ENCODE measurements at places on chromosomes 11 and 22.

- H3K4me1 ChIP-seq, result peaks cover 2% of the 10 kb centered on the region
- H3K27ac ChIP-seq, result no peak overlapping the region
- no peaks in the 10 kb centered on the region for H3K36me3 ChIP-seq
- no peak overlapping the region for H3K4me3 ChIP-seq
- no peak for DNase-seq
- no peaks in the 10 kb centered on the region for H3K27me3 ChIP-seq
Measured at GRCh38 chr11:117478926-117479325, 151.3 kb downstream of the CEP164 start.

GRCh38 chr11:68282141-68282860 is 10.5 kb upstream of the C11orf24 start:
- no peaks in the 10 kb centered on the region for H3K27me3 ChIP-seq
- no peaks in the 10 kb centered on the region for H3K4me1 ChIP-seq

- H3K4me1 ChIP-seq, result no peaks in the 10 kb centered on the region
- H3K36me3 ChIP-seq, result no peaks in the 10 kb centered on the region
- no peak for DNase-seq
- H3K27ac ChIP-seq, result no peak overlapping the region
- H3K27me3 ChIP-seq, result no peaks in the 10 kb centered on the region
Measured at GRCh38 chr11:16713594-16713993, 24.9 kb upstream of the C11orf58 start.

DNA sequence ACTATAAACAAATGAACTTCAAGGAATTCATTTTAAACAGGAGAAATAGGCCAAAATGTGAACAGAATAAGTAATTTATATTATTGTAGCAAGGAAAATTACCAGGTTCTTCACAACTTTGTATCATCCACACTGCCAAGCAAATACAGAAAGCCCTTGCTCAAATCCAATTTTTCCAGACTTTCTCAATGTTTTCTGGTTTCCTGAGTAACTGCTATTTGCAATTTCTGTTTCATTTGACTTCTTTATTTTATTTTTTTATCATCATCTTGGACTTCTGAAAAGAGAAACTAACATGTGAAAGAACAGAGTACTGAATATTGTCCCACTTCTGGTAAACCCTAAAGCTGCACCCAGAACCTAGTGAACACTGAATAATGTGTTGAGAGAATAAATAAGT is 61.0 kb downstream of the SLC1A2 start:
- DNase-seq, result no peak
- no peaks in the 10 kb centered on the region for H3K27me3 ChIP-seq
- no peak overlapping the region for H3K27ac ChIP-seq
- H3K36me3 ChIP-seq, result no peaks in the 10 kb centered on the region

- H3K4me1 ChIP-seq, result peaks cover 2% of the 10 kb centered on the region
- no peak overlapping the region for H3K27ac ChIP-seq
- H3K27me3 ChIP-seq, result no peaks in the 10 kb centered on the region
- DNase-seq, result no peak
Measured at GRCh38 chr11:20059587-20060021, 100.7 kb downstream of the DBX1 start.

All from iPS DF 6.9 (cell line).